Activated naive CD4-positive, alpha-beta T cell treated with anti-CD3 and anti-CD28 coated beads, Interleukin-2, amount 50 U/mL, for 16 hours (primary cell): ENCODE measurements at places on chromosomes 16 and 17.

DNA sequence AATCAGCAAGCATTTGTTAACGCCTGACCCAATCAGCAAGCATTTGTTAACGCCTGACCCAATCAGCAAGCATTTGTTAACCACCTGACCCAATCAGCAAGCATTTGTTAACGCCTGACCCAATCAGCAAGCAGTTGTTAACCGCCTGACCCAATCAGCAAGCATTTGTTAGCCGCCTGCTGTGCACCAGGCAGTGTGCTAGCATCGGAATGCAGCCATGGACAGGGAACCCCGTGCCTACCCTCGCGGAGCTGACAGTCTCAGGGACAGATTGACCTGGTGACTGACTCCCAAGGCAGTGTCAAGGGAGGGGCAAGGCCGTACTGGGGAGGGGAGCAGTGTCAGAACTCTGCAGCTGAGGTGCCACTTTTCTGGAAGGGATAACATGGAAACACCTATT, 66.9 kb downstream of the ABR start:
- no peak for DNase-seq

GRCh38 chr17:67746704-67747571, 29.2 kb downstream of the NOL11 start:
- DNase-seq: no peak

DNA sequence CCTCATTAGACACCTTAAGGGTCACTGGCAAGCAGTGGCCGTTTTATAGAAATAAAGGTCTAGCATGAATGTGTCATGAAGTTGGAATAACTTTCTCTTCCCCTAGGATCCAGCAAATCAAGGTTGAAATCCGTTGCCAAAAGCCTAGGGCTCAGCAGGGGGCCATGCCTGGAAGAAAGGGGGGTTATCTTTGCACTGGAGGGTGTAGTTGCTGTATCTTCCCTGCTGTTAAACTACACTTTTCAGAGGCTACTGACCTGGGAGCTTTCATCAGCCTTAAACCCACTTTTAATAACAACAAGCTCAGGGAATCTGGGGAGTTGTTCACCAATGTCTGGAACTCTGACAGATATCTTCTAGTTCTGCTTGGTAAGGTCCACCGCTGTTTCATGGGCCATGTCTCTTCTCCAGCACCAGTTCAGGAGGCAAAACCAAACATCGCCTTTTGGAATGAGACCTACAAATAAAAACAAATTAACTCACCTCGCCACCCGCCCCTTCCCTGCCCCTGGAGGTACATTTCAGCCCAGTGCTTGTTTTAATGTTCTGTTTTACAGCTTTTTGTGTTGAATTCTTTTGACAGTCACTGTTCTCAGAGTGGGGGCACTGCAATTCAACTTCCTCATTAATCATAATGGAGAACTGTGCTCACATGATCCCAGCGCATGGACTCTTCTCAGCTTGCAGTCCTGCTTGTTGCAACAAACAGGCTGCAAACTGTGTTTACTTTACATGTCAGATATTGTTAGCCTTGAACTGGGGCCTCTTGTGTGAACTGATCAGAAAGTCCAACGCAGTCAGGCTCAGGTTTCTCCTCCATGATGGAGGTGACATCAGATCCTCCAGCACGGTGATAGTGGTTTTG, 508.7 kb downstream of the KCNJ2 start:
- no peak for DNase-seq

GRCh38 chr17:45433159-45433535, 477 bp upstream of the ARHGAP27 start:
- DNase-seq: no peak

DNA sequence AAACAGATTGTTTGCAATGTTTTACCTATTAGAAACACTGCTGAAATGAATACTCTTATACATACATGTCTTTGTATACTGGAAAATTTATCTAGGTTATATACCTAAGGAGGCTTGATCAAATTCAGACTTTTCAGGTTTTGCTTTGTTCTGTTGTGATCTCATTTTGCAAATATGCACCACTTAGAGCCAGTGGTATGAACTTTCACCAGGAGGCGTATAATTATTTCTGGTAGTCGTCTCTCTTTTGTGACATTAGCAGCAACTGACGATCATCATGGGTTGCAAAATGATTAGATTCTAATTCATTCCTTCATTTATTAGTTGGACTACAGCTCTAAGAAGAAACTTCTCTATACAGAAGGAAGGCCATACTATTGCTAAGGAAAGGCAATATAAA, 26.9 kb downstream of the AP1G1 start:
- DNase-seq: no peak

- no peak for DNase-seq
These were observed 95.7 kb upstream of the METRNL start for GRCh38 chr17:82983510-82984248.

DNA sequence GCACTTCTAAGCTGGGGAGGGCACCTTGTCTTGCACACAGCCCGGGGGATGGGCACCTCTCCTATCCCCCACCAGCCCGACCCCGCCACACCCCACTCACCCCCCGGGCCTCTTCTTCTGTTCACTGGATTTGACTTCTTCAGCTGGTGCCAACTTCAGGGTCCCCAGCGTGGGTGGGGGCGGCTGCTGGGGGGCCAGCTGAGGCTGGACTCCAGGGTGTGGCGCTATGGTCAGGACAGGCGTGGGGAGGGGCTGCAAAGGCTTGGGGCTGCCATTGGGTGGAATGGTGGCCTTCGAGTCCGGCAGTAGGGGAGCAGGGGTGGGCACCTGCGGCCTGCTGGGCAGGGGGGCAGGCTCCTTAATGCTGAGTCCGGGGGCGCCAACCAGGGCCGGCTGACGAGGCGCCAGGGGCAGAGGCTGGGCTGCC, 6.1 kb downstream of the MNT start:
- DNase-seq: no peak

DNA sequence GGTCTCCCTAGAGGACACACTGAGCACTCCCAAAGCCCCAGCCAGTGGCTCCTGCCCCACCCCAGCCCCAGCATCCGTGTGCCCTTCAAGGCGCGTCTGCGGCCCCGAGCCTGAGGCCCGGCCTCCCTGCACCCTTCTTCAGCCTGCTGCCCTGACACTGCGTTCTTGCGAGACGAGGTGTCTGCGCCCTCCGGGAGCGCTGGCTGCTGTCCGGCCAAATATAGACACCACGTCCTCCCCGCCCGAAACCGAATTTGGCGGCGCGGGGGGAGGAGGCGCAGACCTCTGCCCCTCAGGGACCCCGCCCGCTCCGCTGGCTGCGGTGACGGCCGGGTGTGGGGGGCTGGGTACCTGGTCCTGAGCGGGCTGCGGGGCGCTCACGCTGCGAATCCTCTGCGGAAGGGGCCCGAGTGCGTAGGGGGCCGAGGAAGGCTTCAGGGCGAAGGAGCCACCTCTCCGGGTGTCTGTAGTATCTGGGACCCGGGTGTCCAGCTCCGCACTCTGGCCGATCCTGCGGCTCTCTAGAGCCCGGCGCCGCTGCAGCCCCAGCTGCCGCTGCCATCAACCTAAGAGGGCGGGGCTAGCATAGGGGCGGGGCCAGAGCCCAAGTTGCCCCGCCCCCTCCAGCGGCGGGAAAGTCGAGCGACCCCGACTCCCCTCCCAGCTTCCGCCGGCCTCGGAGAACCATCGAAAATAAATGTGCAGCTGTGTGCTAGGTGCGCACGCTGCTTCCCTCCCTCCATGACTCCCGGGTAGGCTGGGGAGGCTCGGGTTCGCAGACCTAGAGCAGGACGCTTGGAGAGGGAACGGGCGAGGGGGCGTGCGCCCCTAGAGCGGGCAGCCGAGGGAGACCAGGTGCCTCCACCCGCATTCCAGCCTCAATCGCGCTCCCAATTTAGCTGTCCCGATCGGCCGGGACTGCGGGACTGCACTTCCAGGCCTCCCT, at the start of gene CORO6:
Gene CORO6, minus strand, starts transcription at position 576 of the 946 bp plus-strand sequence. CDS start 1,491 bp downstream, outside the sequence.
- peak; percentile 72 for DNase-seq

DNA sequence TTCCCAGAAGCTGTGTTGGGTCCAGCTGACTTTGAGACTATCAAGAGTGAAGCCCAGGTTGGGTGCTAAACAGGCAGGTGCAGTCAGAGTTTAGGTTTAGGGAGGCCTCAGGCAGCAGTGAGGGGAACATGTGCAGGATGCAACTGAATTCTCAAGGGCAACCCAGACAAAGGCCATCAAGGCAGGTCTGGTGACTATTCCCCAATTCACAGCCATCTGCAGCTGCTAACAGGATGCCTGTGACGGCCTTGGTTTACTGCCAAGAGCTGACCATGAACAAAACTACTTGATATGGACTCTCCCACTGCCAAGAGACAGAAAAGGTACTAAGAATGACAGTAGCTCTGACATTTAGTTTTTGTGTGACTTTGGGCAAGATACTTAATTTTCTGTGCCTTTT, 45.2 kb upstream of the BCAR1 start:
- DNase-seq: no peak

DNA sequence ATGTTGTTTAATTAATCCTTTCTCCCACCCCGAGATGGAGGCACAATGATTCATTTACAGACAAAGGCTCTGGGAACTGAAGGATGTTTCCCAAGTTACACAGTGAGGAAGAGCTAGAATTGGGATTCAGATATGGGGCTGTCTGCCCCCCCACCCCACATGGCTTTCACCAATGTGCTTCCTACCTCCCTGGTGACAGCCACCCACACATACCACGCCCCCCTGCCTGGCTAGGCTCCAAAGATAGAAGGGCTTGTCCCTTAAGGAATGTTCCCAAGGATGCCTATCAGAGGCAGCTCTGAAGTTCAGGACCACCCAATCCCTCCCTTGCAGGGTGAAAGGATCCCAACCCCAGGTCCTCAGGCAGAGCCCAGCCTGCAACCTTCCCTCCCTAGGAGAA, 32.9 kb downstream of the CFAP20 start:
- DNase-seq: no peak

GRCh38 chr16:75083813-75084212, 32.8 kb downstream of the LDHD start:
- no peak for DNase-seq

GRCh38 chr17:74777901-74778515, 1.9 kb upstream of the NAT9 start:
- DNase-seq: no peak

GRCh38 chr17:8068736-8069586, 18.6 kb downstream of the ALOX12B start:
- no peak for DNase-seq

DNA sequence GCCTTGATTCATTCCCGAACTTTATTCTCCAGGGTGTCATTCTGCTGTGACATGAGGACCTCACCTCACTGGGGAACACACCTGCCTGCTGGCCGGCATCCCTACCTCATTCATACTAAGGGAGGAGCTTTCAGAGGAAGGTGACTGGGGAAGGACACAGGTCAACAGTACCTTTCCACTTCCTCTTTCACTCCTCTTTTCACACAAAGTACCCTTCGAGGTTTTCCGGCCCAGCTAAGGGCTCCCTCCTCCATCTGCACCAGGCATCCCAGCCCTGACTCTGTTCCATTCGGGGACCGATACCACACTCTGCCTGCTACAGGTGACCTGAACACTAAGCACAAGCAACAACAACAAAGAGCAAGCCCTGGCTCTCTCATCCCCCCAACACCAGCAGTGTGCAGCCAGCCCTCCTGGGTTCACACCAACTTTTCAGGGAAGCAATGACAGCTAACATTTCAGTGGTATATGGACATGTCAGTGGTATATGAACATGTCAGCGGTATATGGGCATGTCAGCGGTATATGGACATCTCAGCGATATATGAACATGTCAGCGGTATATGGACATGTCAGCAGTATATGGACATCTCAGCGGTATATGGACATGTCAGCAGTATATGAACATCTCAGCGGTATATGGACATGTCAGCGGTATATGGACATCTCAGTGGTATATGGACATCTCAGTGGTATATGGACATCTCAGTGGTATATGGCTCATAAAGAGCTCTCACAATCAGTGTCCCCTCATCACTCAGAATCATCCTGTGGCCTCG, 16.0 kb downstream of the TRIM25 start:
- no peak for DNase-seq

GRCh38 chr16:12186774-12187335, 210.3 kb downstream of the SNX29 start:
- no peak for DNase-seq

- no peak for DNase-seq
These were observed 63.7 kb upstream of the BCO1 start for GRCh38 chr16:81174644-81175324.

DNA sequence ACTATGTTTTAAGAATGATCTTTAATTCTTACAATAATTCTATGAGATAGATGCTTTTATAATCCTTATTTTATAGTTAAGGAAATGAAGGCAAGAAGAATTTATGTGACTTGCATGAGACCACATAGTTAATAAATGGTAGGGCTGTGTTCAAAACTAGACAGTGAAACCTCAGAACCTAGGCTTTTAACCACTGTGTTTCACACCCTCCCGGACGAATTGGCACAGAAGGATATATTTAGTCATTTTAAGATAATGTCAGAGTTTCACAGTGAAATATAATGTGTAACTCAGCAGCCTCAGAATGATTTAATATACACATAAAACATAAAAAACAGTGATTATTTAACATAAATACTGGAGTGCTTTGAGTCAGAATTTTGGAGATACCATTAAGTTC, 57.0 kb downstream of the NSRP1 start:
- DNase-seq: no peak

DNA sequence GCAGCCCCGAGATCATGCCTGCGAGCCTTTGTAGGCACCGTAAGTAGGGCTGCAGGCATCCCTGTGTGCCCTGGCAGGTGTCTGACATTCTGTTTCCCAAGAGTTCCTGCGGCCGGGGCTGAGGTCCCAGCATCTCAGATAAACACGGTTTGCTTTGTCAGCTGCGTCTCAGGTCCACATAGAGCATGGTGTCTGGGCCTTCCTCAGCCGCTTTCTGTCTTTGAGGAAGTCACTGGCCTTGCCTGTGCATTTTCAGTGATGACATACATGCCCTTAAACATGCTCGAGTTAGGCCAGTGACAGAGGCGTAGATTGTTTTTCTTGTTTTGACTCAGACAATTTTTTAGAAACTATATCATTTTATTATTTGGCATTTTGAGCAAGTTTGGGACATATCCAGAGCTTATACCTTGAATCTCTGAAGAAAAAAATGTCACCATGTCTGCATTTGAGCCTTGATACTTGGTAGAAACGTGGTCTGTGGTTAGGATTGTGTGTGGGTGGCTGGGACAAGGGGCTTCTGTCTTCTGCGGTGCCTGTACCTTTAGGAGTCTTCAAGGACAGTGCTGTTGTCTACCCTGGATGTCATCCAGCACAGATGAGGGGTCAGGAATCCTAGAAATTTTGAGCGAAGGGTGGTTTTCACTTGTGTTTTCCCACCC, 105.8 kb downstream of the SNX29 start:
- DNase-seq: peak; percentile 23

GRCh38 chr17:47831934-47832327, 461 bp downstream of the LRRC46 start:
- DNase-seq: no peak

- no peak for DNase-seq
These were observed 9.0 kb downstream of the ZDHHC1 start for GRCh38 chr16:67407176-67407787.

DNA sequence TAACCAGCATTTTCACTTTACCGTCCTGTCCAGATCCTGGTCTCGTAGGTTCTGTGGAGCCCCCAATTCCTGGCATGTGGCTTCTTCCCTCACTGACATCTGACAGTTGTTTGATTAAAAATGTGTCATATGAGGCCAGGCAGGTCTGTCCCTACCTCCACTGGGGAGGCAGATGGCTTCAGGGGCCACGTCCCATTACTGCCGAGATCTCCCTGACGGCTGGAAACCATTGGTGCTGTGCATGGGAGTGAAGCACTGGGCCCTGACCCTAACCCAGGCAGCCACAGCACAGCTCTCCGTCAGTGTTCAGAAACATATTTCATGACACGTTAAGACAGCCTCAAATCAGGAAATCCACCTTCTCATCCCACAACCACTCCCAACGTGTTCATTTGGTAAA, 77.5 kb downstream of the GNAO1 start:
- no peak for DNase-seq

GRCh38 chr17:20774472-20775135, 195.1 kb downstream of the CDRT15L2 start:
- DNase-seq: no peak

- no peak for DNase-seq
These were observed 11.7 kb upstream of the MAF start for GRCh38 chr16:79612207-79612606.
